ENCODE measurements at places on chromosomes 5 and 9.

- DNase-seq, result no peak
These were observed 53.1 kb downstream of the TSPAN17 start for GRCh38 chr5:176700239-176700847.

DNA sequence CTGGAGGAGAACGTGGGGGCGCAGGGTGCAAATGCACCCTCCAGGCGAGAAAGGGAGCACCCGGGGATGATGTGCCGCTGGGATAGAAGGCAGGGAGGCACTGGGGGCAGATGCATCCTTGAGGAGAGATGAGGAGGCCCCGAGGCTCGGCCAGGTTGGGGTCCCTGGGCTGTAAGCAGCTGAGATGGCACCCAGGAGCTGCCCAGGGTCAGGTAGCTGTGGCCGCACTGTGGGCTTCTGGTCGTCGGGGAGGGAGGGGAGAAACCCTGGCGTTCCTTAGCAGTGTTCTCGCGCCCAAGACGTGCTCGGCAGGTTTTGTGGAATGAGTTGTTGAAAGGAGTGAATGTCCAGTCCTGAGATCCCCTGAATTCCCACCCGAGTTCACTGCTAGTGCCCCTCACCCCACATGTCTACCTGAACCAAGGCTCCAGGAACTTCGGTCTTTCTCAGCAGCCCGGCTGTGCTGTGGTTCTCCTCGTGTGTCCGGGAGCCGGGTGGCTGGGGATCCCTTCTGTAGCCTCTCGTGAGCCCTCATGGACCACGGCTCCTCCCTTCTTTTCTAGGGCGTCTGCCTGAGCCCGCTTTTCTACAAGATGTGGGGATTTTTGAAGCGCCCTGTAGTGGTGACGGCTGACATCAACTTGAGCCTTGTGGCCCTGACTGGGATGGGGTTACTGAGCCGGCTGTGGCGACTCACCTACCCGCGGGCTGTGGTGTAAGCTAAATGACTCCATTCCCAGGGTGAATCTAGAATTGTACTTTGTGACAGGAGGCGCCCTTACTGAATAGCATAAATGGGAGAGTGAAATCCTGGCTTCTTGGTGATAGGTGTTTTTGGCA, 1.1 kb downstream of the POMT1 start:
- DNase-seq, result no peak

- no peak for DNase-seq
These were observed 25.5 kb downstream of the ESM1 start for GRCh38 chr5:54959673-54960418.

DNA sequence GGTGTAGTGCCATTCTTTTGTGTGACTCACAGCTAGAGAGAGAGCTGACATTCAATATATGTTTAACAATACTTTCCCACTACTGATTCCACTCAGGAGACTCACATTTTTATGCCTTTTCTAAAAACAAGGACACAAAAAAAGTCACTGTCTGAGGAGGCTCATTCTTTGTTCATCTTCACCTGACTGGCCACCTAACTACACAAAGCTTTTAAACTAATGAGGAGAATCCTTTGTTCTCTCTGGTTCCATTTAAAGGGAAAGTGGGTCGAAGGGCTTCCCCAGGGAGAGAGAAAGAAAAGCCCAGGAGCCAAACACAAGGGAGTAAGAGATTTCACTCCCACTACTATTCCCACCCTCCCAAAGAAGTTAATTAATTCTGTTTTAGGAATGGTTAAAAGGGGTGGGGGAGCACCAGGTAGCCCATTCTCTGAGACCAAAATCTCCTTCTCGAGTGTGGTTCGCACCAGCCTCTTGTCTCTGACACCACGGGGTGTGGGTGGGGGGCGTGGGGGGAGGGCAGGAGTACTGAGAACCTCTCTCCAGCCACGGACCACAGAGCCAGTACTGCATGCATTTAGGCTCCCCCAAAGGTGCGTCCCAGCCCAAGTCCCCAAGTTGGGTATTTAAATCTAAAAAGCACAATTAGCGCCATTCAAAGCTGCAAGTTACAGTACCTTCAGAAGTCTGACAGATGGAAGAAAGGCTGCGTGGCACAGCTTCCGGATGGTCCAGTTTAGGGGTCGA, 747 bp downstream of the TRPM3 start:
- no peak for DNase-seq

GRCh38 chr9:115972362-115972761, 181.2 kb upstream of the PAPPA start:
- no peak for DNase-seq

DNA sequence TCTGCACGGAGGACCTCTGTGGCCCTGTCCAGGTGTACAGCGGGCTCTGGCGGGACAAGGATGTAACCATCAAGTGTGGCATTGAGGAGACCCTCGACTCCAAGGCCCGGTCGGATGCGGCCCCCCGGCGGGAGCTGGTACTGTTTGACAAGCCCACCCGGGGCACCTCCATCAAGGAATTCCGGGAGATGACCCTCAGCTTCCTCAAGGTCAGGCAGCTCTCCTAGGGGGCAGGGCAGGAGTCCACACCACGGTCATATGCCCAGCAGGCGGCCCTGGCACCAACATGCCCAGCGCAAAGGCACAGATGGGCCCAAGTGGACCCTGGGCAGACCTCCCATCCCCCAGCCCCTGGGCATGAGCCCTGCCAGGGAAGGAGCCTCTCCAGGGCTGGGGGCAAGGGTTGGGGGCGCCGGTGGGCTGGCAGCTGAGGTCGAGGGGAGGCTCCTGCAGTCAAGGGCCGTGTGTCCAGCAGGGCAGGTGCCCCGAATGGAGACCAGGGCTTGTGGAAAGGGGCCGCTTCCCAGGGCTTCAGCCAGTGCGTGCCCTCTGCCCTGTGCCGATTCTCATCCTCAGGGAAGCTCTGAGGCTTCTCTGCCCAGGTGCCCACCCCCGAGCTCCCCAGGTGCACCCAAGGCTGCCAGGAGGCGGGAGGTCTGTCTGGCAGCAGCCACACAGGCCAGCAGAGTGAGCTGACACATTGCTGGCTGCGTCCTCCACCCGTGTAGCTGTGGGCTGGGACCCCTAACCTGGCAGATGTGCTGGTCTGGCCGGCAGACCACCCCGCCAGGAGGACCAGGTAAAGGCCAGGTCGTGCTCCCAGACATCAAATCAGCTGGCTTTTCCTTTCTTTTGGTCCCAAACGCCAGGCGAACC, 10.0 kb downstream of the DIPK1B start:
- DNase-seq, result no peak

GRCh38 chr5:140372971-140373487, 13.0 kb downstream of the SLC4A9 start:
- DNase-seq, result peak; percentile 8
